ENCODE measurements at places on chromosomes 3 and 15. TPM values are rescaled to one million over a fixed set of nuclear protein-coding genes. Genes with fewer than 3 reads are reported as not detected.

PLSCR2 gene
- total RNA-seq: not detected

- DNase-seq: no peak
These were observed 5.6 kb downstream of the GABRB3 start for GRCh38 chr15:26767169-26767670.

THAP10 gene
- total RNA-seq: not detected

GRCh38 chr3:117820658-117821299 lies 1111.2 kb downstream of the TUSC7 start:
- DNase-seq: no peak

- no peak for DNase-seq
These were observed 46.1 kb downstream of the CPA3 start for GRCh38 chr3:148911173-148911572.

All from activated CD8-positive, alpha-beta T cell treated with anti-CD3 and anti-CD28 coated beads for 36 hours (primary cell).